ENCODE measurements at places on chromosomes 3 and 15.

DNA sequence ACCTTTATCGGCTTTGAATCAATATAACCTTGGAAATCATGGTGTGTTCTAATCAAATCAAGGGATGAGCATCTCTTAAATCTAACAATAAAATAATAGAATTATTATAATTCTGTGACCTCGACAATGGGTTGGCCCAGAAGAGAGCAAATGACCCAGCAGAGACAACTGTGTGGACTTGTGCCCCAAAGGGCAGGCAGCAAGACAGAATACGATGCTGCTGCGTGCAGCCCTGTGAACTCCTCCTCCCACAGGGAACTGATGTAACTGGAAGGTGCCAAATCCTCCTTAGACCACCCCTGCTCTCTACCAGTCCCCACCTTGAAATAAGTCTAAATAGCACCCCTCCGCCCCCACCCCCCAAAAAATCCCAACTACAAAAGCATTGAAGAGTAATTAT lies 50.7 kb upstream of the ACAN start:
- no peak for DNase-seq

DNA sequence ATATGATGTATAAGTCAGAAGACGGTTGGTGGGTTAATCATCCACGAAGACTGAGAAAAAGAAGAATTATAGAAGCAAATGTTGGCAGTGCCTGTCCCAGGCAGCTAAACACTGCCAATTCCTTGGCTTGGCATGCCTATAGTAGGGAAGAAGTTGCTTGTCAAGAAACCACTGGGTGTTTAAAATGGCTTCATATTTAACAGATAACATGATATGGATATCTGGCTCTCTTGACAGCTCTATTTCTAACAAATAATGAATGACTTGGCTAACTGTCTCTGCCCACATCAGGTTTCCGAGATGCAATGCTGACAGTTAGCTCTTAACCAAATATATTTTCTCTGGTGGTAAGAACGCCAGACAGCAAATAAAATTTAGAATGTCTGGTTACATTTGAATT lies 341.7 kb upstream of the KCNMB2 start:
- no peak for DNase-seq

- DNase-seq: no peak
These were observed 13.0 kb downstream of the PLD1 start for GRCh38 chr3:171797265-171797679.

DNA sequence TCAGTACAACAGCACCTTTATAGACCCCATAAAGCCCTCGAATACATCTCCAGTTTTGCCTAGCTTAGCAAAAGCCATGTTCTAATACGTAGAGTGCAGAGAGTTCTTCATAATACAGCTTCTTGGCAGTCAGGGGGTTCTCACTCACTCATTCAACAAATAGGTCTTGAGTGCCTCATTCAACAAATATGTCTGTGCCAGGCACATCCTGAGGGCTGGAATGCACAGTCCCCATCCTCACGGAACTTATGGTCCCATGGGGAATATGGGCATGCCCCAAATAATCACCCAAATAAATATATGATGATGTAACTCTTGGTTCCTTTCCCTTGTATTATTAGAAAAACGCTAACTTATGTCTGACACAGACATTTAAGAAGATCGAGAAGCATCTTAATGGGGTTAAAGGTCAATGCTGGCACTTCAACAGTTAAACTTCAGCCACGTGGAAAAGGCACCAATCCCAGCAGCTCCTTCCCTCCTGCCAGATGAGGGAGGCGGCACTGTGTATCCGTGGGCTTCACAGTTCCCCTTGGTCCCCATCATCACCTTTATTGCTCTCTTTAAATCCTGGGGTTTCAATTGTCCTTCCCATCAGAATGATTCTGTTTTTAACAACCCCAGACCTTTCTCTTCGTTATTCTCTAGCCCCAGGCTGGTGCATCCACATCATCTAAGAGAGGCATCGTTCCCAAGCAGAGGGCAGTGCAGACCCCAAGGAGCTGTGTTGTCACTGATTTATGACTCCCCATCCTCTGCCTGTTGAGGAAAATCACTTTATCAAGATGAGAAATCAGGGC lies 18.9 kb upstream of the SEMA5B start:
- no peak for DNase-seq

- DNase-seq: no peak
These were observed 48.3 kb downstream of the NPTN start for GRCh38 chr15:73584699-73585420.

DNA sequence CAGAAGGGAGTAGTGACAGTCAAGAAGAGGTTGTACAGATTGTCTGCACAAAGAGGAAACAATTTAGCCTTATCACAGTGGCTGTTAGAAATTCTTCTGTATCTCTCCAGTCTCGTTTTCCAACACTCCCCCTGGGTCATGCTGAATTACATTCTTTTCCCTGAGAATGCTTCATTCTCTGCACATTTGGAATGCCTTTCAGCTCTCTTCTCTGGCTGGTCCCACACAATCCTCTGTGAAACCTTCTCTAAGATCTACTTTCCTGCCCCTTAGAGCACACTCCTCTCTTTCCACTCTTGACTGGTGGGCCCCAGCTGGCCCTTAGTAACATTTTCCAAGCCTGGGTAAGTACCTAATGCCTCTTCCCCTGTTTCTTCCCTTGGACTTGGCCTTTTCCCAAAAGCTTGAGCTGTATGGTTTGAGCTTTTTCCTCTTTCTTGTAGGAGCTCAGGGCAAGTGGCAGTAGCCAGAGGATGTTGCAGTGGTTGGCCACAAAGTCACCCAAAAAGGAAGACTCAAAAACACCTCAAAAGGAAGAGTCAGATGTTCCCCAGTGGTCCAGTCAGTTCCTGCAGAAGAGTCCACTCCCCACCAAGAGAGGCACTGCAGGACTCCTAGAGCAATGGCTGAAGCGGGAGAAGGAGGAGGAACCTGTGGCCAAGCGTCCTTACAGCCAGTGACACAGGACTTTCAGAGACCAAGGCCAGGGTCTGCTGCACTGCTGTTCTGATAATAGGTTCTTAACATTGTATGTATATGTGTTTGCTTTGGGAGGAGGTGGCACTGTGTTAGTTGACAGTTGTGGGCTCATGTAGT lies 25.7 kb downstream of the HMCES start:
- DNase-seq: no peak

GRCh38 chr15:86555098-86555497 lies 475.4 kb downstream of the AGBL1 start:
- DNase-seq: no peak

DNA sequence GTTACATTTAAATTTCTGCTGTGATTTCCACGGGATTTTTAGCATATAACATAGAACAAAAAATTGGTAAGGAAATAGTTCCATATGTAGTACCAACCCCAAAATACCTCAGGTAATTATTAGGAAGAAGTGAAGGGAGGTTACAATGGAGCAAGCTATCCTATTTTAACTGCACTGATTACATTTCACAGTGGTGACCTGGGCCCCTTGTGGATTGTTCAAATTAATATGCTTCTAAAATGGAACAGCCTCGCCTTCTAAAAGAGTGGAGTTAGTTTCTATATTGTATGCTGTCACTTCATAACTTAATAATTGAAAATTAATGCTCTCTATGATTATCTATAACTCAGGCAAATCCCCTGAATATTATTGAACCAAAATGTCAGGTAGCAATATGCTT lies 651.7 kb upstream of the GBE1 start:
- DNase-seq: no peak

- DNase-seq: no peak
These were observed 164.5 kb downstream of the THSD4 start for GRCh38 chr15:71279757-71280141.

DNA sequence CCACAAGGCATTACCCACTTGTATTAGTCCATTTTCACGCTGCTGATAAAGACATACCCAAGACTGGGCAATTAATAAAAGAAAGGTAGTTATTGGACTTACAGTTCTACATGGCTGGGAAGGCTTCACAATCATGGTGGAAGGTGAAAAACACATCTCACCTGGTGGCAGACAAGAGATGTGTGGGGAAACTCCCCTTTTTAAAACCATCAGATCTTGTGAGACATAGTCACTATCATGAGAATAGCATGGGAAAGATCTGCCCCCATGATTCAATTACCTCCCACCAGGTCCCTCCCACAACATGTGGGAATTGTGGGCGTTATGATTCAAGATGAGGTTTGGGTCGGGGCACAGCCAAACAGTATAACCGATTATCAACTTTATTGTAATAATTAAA lies 17.0 kb upstream of the CMC1 start:
- no peak for DNase-seq

DNA sequence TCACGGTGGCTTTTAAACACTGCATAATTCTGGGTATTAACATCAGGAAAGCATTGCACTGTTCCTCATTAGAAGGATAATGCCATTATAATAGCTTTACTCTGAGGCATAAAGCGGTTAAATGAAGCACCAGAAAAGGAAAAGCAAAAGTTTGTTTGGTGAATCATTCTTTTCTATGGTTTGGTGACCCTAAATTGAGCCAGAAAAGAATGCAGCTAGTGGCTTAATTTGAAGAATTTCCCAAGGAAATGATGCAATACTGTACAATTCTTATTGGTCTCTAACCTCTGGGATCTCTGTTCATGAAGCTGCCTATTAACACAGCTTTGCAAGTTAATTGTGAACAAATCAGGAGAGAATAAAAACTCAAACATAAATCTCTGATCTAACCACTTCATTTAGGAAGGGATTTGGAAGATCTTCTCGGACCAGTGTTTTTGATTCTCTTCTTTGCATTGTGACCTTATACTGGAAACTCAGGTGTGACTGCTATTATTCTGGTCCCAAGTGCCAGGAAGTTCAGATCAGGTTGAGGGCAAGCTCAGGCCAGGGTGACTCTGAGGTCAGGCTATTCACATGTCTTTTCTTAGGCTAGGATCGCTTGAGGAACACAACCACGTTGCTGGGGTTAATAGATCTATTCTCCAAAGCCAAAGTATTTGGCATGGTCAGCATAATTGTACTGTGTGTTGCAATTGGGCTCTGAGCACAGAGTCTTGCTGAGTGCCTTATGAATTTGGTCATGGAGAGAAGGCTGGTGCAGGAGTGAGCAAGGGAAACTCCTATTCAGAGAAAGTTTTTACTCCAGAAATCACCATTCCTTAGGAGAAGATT lies 11.3 kb upstream of the DLG1 start:
- no peak for DNase-seq

DNA sequence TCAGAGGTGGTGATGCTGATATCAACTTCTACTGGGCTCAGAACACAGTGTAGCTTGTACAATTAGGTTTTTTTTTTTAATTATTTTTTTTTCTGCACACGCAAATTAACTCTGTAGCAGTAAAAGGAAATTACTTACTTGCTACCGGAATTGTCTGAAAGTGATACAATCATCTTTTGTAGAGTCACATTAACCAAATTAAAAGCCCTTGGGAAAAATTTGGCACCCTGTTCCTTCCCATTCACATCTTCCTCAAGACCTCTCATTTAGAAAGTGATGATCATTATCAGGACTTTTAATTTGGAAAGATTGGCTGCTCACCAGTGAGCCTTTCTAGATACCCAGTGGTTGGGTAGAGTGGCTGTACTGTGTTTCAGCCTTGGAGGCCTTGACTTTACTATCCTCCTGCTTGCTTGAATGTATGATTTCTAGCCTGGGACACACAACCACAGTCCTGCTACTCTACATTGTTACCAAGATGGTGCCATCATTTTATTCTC lies 158.3 kb downstream of the ECT2 start:
- no peak for DNase-seq

- DNase-seq: no peak
These were observed 55.9 kb upstream of the MEF2A start for GRCh38 chr15:99509686-99510461.

- no peak for DNase-seq
These were observed 59.7 kb downstream of the PDCD6IP start for GRCh38 chr3:33858131-33858530.

GRCh38 chr15:87268675-87269074 lies 987.9 kb downstream of the NTRK3 start:
- no peak for DNase-seq

Measured in activated CD8-positive, alpha-beta memory T cell treated with anti-CD3 and anti-CD28 coated beads, Interleukin-2, amount 50 U/mL, for 4 hours (primary cell).